Neuronal stem cell (in vitro differentiated cells): ENCODE measurements at places on chromosomes 5 and 9.

GRCh38 chr9:22373636-22374035 is 73.0 kb upstream of the DMRTA1 start:
- no peak for DNase-seq

- DNase-seq: no peak
These were observed 623.5 kb upstream of the NUDT12 start for GRCh38 chr5:104186100-104186499.

DNA sequence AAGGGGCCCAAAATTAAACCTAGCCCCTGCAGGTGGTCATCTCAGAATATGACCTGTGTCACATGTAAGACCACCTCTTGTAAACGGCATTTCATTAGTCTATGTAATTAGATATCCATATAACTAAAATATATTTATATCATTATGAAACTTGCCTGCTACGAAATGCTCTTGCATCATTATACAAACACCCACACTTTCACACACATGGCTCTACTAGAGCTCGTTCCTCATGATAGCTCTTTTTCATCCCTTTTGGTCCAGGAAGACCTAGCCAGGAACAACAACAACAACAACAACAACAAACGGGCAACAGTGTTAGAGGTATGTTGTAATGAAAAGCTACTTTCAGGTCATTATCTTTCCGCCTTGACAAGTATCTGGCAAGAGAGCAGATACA is 58.6 kb downstream of the LHFPL2 start:
- no peak for DNase-seq

DNA sequence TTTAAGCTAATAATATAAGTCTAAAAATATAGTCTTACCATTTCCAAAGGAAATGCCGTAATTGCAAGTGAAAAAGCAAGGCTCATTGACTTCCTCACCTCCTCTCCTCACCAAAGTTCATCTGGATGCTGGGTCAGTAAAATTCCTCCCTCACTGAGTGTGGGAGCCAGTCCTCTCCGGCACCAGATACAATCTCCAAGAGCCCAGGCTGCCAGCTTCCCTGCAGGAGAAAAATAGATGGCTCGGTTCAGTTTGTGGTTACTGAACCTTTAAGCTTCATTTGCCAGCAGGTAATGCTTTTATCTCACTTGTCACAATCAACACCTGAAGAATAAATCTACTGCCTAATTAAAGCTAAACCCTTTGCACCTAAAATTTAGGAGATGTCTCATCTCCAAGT is 115.3 kb upstream of the VLDLR start:
- no peak for DNase-seq

- no peak for DNase-seq
These were observed 5.0 kb upstream of the HAVCR1 start for GRCh38 chr5:157063776-157064430.

GRCh38 chr9:107862323-107862722 is 372.8 kb upstream of the KLF4 start:
- no peak for DNase-seq

GRCh38 chr5:141260458-141261237 is 15.5 kb downstream of the PCDHB15 start:
- peak; percentile 2 for DNase-seq

- no peak for DNase-seq
These were observed 472.9 kb downstream of the PDE4D start for GRCh38 chr5:59420596-59420995.

DNA sequence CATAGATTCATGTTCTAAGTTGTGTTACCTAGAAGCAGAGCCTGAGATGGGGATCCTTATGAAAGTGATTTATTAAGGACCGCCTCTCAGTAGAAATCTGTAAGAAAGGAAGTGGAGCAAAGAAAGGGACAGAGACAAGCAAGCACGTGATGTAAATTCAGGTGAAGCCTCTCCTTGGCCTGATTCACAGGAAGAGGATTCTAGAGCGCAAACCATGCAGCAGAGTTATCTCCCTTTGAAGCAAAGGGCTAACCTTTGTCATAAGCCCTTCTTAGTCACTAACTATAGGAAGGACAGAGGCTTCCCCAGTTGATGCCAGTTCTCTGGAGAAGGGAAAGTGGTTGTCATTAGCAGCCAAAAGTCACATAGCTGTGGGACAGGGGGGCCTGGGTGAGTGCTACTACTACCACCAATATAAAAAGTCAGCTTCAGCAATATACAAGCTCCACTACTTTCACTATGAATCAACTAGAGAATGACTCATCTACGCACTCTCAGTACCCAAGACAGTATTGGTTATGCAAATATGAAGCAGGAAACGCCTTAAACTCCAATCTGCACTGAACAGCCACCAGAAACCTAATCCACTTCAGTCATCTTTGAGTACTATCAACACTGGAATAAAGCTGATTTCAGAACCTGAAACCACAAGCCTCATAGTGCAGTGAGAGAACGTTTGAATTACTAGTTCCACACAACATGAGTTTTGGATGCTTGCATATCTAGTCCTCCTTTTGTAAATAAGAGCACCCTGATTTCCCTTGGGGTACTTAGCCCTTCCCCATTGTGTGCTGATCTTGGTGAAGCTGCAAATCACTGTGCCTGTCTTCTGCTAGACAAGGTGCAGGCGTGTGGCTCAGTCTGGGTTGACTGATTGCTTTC is 162.7 kb downstream of the ZNF608 start:
- DNase-seq: no peak
